ENCODE measurements at places on chromosomes 1 and 21.

DNA sequence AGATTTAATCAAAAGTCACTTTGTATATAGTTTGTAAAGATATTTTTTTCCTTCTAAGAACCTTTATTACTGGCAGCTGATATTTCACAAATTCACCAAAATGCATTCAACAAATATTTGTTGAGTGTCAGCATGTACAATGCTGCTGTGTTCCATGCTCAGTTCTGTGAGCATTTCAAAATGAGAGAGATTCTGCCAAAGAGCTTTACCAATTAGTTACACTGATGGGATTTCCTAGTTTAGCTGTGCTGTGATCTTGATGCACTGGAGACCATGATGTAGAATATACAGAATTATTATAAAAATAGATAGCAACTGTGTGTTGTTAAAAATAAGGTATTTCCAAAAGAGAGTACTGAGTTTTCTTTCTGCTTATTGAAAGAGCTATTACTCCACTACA, 225.6 kb downstream of the BRINP3 start:
- DNase-seq: no peak

DNA sequence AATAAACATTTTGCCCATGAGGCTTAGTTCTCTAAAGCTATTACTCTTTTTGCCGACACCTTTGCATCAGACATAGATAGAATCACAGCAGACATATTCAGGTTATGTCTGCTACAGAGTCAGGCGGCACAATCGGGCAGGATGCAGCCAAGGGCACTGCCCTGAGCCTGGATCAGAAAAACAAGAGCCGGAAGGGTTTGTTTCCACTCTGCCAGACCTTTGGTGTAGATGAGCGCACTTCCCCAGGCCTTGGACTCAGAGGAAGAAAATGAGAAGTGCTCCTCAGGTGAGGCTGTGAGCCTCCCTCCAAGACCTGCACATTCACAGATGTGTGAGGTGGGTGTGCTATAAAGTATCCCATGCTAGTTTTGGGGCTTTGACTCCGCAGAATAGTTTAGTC, 43.7 kb downstream of the GNG12 start:
- DNase-seq: no peak

DNA sequence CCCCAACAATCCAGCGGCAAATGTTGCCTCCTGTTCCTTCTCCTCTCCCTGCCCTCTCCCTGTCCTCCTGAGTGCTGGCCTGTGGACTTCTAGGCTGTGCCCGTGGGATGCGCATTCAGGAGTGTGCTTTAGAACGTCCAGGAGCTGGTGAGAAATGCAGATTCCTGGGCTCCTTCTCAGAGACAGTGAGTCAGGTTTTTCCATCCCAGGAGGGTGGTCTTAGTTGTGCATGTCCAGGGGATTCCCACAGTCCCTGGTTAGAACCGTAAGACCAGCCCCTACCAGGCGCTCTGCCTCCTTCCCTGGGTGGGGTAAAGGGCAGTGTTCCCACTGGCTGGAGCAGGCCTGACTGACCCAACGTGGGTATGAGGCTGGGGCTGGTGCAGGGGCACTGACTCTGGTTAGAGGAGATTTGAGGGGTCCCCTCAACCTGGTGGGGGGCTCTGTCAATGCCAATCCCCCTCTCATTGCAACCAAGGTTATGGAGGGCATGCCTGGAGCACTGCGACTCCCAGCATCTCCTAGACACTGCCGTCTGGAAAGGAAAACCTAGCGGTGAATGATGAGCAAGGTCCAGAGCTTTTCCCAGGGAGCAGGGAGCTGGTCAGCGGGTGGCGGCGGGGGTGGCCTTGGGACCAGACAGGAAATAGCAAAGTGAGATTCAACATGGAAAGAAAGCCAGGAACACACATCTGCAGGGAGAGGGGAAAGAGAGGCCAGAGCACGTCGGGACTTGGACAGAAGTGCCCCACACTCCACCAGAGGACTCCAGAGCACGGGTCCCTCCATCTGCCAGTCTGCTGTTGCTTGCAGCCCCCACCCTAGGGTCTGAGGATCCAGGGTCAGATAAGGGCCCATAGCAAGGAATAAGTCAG, 38.5 kb downstream of the HSPG2 start:
- peak; percentile 85 for DNase-seq

DNA sequence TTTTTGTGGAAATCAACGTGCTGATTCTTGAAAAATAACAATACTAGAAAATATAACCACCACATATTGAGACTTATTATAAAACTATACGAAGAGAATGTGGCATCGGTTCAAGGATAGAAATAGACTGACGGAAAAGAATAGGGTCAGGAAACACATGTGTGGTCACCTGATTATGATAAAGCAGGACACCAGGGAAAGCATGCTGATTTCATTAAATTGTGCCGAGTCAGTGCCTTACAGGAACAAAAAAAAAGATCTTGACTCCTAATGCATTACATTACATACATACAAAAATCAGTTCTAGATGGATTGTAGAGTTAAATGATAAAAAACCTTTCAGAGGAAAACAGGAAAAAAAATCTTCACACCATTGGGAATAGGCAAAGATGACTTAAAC, 43.5 kb upstream of the SERPINC1 start:
- no peak for DNase-seq

GRCh38 chr1:246491551-246492053, 15.5 kb downstream of the SMYD3 start:
- DNase-seq: no peak
